Thyroid gland (tissue), 4 donors: ENCODE measurements at places on chromosomes 7 and 10. TPM values are rescaled to one million over a fixed set of nuclear protein-coding genes. Genes with fewer than 3 reads are reported as not detected.
A peak's percentile ranks its signal among the peaks of the same experiment; 100 is the strongest.

DNA sequence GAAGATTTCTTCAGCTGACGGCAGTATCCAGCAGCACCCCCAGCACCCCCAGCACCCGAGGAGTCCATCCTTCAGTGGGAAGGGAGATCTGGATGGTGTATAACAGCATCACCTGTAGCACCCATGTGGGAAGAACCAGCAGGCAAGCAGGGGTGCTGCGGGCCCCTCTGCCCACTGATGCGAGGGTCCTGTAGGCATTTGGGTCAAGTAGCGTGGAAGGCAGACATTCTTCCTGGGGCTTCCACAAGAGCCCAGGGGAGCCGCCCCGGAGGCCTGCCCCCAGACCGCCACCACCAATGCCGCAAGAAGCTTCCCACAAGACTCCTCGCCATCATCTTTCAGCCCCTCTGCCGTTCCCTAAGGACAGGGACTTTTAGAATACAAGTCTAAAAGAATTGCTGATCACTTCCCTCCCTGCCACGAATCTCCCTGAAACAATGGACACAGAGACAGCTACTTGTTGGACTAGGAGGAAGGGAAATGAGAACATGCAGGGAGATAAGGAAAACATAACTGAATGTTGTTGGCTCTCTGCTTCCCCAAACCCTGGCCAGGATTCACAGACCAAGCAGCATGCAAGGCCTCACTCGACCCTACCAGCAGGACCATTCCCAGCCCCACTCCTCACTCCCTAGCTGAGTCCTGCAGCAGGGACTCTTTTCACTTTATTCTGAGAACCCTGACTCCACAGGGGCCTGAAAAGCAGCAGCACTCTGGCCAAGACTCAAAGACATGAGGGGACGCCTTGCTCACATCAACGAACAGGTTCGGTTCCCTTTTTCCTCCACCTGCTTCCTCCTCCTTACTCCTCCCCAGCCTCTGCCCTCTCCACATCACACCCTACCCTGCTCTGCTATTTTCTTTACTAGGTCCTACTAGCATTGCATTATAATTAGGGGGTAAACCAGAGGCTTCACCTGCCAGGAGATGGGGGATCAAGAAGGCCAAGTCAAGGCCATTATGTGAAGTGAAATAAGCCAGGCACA is 164.5 kb downstream of the HERPUD2 start:
- no peak for DNase-seq

- no peak for DNase-seq
Measured at GRCh38 chr10:132205650-132206376, 19.1 kb downstream of the DPYSL4 start.

- no peak for DNase-seq
Measured at GRCh38 chr7:111588065-111588433, 25.8 kb upstream of the IMMP2L start.

GRCh38 chr7:75889826-75890225 is 11.0 kb downstream of the RHBDD2 start:
- DNase-seq = no peak

GRCh38 chr7:156419782-156420181 is 220.8 kb upstream of the RNF32 start:
- no peak for DNase-seq

DNA sequence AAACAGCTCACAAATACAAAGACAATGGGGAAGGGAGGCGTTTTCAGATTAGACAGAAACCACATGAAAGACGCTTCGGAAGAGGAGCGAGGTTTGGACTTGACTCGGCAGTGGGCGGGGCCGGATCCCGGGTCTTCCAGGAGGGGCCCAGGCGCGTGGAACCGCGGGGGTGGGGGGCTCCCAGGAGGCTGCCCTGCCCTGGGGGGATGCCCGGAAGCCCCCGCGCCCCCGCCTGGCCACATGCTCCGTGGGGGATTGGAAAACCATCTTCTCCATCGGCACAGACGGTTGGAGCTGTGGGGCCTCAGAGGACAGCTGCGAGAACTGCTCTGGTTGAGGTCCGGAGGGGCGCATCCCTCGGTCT is 186.0 kb upstream of the SHH start:
- DNase-seq = no peak

DNA sequence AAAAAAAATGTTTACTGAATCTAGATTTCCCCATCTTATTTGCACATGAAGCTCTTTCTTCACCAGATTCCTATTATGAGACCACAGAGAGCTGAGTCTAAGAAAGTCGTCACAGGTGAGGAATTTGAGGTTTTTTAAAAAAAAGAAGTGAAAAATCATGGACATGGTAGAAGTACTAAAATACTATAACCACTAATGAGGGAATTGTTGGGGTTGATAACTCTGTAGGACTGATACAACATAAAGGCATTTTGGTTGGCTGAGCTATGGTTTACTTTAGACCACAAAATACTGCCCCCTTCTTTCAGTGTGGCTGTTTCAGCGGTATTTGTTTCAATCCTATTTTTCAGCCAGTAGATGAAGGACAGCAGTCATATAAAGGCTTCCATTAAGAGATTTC is 1111.3 kb downstream of the TYW1 start:
- DNase-seq = no peak

- no peak for DNase-seq
Measured at GRCh38 chr10:34001087-34001580, 666.7 kb upstream of the NRP1 start.

- no peak for DNase-seq
Measured at GRCh38 chr7:98474558-98474957, 73.7 kb upstream of the BAIAP2L1 start.

RSU1 gene
- 43.5 TPM for total RNA-seq

- DNase-seq = peak; percentile 50
Measured at GRCh38 chr10:87734987-87735827, 75.5 kb downstream of the PAPSS2 start.

GRCh38 chr7:143434660-143435059 is 8.6 kb upstream of the TAS2R60 start:
- peak; percentile 93 for DNase-seq

RHEB gene
- total RNA-seq = 88.5 TPM

- DNase-seq = no peak
Measured at GRCh38 chr10:125377368-125377767, 217.0 kb upstream of the CTBP2 start.

ACSM6 gene
- 0.54 TPM for total RNA-seq

DNA sequence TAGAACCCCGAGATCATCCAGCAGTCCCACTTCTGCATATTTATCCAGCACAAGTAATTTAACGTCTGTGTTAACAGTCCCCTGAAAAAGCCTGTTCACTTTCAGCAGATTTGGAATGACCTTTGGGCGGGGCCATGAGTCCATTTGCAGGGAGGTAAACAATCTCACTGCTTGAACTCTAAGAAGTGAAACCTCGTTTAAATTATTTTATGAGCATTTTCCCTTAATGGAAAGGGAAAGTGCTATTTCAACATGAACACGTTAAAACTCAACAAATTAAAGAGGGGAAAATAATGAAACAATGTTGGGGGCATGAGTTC is 282.8 kb downstream of the GATA3 start:
- no peak for DNase-seq

- no peak for DNase-seq
Measured at GRCh38 chr7:81492240-81492639, 277.6 kb downstream of the HGF start.

DNA sequence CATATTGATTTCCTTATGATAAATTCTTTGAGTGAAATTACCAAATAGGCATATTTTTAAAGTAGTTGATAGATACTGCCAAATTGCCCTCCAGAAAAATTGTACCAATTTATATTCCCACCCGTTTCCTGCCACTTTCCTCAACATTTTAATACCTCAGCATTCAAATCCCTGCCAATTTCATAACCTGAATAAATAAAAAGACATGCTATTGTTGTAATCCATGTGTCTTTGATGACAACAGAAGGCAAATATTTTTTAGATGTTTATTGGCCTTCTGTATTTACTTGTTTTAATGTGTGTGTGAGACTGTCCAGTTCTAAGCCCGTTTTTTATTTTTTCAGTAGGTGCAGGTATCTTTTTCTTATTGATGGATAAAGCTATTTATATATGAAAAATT is 71.7 kb downstream of the TEX36 start:
- DNase-seq = no peak

- DNase-seq = peak; percentile 30
Measured at GRCh38 chr7:74289659-74290552, 699 bp downstream of the CLIP2 start.
